ENCODE measurements at places on chromosomes 3 and 15.

GRCh38 chr15:56866803-56867202 lies 51.6 kb upstream of the TCF12 start:
- no peak for DNase-seq

DNA sequence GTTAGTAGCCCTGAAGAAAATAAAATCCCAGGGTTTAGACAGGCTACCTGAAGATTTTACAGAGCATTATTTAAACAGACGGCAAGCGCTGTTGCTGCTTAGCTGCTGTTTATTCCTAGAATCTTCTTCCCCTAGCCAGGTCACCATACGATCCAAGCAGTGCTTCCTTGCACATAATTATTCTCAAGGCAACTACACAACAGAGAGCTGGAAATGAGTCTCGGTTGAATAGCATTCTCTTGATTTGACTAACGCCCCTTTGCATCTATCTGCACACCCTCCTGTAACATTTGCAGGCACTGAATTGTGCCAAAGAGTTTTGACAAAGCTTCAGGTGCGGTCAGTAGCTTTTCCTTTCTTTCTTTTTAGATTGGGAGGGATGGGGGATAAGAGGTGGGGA lies 564.4 kb downstream of the TBL1XR1 start:
- no peak for DNase-seq

DNA sequence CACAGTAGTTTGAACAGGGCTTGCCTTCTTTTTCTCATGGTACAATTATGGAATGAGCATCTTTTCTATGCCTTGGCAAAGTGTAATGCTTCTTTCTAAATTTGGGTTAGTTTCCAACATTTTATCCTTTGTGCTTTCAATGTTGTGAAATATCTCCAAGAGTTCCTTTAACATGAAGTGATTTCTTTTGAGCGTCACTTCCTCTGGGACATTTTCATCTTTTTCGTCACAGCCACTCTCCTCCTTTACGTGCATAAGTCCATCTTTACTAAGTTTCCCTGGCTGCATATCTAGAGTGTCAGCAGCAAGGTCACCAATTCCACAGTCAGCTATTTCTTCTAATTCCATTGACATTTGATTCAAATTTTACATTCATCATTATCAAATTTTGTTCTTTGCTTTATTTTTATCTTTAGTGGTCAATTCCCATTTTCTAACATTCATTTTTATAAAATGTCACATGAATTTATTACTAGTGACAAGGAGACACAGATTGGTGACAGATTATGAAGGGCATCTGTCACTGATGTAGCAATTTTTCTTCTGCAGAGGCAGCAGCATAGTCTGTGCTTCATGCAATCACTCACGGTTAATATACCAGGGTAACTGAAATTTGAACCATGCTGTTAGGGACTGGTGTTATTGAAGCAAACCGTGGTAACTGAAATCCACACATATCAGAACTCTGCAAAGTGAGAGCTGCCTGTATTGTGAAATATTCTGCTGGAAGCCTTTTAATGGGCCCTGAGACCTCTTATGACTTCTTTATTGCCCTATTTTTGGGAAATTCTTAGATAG lies 126.5 kb upstream of the THBS1 start:
- DNase-seq = no peak

DNA sequence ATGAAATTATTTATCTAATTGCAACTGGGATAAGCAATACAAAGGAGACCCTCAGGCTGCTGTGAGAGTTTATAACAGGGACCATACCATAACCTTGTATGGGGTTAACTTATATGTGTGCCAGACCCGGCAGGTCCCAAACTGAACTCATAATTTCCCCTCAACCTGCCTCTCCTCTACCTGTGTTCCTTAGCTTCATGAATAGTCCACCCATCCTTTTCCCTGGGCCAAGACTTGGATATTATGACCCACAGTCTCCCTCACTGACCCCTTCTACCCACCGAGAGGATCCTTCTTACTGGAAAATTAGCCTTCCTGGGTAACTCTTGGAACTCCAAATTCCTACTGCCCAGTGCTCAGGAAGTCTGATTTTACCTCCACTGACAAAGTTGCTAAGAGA lies 3.4 kb upstream of the TSPAN3 start:
- DNase-seq = no peak

- no peak for DNase-seq
Observed at GRCh38 chr3:53775834-53776251, 70.4 kb downstream of the CHDH start.

DNA sequence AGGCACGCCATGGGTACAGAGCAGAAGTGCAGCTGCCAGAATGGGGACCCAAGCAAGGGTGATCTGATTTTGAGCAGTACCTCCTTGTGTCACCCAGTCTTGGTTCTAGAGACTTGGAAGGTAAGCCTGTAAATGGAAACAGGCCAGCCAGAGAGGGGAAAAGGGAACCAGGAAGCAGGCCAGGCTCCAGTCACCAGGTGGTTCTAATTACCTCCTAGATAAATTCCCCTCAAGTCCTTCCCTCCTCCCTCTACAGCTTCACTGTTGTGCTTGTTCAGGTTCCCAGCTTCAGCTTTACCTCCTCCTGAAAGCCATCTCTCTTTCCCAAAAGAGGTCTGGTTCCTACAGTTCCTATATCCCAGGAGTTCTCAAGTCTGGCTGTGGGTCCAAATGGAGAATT lies 58.8 kb upstream of the SLC7A14 start:
- DNase-seq = no peak

DNA sequence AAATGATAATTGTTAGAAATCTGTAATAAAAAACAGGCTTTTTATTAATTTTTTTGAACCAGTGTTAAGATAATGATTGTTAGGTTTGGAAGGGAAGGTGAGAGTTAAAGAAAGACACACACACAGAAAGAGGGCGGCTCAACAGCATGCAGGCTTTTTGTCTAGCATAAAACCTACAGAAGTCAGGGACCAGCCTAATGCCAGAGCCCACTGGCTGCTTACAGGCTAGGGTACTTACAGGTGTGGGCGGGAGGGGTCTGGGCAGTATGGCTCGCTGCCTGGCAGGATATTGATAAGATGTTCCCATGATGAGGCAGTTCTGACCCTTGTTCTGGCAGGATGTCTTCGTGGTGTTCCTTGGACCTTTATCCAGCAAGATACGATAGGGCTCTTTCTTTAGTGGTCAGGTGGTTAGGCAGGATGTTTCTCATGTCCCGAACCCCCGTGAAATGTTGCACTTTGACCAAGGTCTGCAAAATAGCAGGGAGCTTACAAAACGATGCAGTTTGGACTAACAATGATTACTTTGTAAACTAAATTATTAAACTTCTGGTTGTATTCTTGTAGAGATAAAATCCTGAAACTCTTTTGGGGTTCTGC lies 84.7 kb downstream of the DCUN1D1 start:
- no peak for DNase-seq

DNA sequence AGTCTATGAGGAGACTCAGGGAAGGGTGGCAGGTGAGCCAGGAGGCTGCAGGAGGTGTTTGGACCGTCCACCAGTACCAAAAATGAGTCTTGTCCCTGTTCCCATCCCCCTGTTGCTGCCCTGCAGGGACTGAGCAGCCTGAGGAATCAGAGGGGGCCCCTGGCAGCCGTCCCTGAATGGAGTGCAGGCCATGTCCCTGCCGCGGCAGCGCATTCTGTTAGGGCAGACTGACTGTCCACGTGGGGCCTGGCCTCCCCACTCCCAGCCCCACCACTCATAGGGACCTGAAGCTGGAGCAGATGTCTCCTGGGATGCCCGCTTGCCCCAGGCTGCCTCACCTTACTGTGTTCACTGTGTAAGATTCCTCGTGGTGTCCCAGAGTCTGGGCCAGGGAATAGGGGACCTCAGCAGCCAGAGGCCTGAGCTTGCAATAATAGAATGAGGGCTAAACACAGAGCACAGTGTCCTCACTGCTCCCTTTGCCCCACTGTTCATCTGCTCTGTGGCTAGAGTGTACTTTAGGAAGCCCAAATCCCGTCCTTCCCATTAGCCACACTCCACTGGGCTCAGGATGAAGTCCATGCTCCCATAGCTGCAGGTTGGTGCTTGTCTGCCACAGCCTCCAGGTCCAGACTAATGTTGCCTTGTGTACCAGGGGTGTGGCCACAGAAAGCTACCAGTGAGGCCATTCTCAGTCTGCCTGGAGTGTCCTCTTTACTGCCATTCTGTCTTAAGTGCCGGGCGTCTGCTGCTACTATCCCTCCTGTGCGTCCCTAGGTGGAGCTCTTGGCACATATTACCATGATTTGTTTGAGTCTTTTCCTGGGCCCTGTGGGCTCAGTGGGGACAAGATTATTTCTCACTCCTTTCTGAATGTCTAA lies 63.2 kb downstream of the HCN4 start:
- DNase-seq = peak; percentile 27

DNA sequence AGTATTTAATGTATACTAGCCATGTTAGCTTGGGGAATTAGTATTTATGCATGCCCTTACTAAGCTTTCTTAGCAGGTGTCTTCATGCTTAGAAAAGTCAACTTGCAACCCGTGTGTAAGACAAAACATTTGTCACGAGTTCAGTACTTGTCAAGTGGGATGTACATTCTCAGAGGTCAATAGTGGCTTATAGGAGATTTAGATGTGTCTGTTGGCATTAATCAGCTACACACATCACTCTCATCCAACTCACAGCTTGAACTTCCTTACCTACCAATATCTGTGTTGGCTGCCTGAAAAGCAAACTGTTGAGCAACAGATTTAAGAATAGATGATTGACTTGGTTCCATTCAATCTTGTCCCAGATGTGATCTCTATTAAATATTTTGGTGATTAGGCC lies 109.5 kb downstream of the ROBO2 start:
- DNase-seq = no peak

- no peak for DNase-seq
Observed at GRCh38 chr15:67394873-67395639, 125.9 kb upstream of the C15orf61 start.

DNA sequence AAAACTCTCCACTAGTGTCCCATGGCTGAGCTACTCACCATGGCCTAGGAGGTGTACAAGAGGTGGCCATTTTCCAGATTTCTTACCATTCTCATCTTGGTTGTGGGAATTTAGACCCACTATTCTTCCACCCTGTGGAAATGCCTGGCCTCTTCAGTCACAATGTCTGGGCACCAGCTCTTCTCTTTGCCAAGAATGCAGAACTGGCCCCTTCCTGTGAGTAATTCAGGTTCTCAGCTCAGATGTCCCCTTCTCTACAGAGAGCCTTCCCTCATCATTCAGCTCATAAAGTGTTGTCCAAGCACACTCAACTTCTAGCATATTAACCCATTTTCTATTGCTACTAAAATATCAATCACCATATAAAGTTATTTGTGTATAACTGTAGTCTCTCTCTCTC lies 575.5 kb upstream of the KCNMB2 start:
- DNase-seq = no peak

- DNase-seq = no peak
Observed at GRCh38 chr3:87780811-87781210, 278.0 kb downstream of the CGGBP1 start.

- DNase-seq = no peak
Observed at GRCh38 chr15:42672444-42672843, 64.5 kb downstream of the CDAN1 start.

- no peak for DNase-seq
Observed at GRCh38 chr3:133988631-133989161, 41.0 kb downstream of the SLCO2A1 start.

GRCh38 chr3:22886439-22887068 lies 316.6 kb upstream of the UBE2E2 start:
- no peak for DNase-seq

- DNase-seq = no peak
Observed at GRCh38 chr3:97658668-97659285, 105.8 kb upstream of the ARL6 start.

- DNase-seq = no peak
Observed at GRCh38 chr3:142888481-142889211, at the start of gene PCOLCE2. Gene PCOLCE2 (minus strand): TSS chr3:142889083. CDS start chr3:142888896, 187 bp downstream.

- DNase-seq = no peak
Observed at GRCh38 chr15:48619446-48619845, 26.1 kb downstream of the FBN1 start.

GRCh38 chr15:49372366-49372765 lies 50.7 kb upstream of the FGF7 start:
- DNase-seq = no peak

DNA sequence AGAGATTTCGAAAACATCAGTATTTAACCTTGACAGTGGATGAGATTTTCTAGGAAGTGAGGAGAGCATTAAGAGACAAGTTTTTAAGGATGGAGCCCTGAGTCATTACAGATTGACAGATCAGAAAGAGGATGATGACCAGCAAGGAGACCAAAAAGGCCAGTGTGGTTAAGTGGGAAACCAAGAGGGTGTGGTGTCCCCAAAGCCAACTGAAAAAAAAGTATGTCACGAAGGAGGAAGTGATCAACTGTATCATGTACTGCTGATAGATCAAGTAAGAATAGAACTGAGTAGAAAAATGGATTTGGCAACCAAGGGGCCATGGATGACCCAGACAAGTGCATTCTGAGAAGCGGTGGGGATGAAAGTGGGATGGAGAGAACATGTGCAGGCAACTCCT lies 491.8 kb downstream of the FHIT start:
- DNase-seq = no peak

- DNase-seq = no peak
Observed at GRCh38 chr15:40582726-40583246, 11.3 kb upstream of the KNL1 start.

GRCh38 chr15:35112346-35112745 lies 27.3 kb upstream of the NANOGP8 start:
- DNase-seq = no peak

GRCh38 chr15:80105193-80105592 lies 45.7 kb downstream of the ZFAND6 start:
- DNase-seq = no peak

- no peak for DNase-seq
Observed at GRCh38 chr3:140068494-140069017, 133.6 kb downstream of the CLSTN2 start.

DNA sequence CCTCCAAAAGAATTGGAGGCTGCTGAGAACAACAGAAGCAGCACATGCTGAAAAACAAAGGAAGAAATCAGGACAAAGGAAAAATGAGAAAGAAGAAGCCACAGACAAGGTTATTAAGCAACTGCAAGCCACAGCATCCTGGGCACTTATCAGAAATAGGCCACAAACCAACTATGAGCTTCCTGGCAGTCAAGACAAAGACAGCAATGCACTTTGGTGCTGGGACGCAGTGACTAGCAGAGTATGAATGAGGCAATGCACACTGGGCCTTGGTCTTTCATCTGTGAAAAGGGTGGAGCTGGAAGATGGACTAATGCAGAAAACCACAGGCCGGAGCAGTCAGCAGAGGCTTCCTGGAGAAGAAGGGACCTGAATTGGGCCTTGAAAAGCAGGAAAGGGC lies 56.0 kb upstream of the LINGO1 start:
- no peak for DNase-seq

- no peak for DNase-seq
Observed at GRCh38 chr3:120864541-120864940, 43.5 kb upstream of the STXBP5L start.

GRCh38 chr3:197269024-197269423 lies 29.4 kb downstream of the DLG1 start:
- DNase-seq = no peak

GRCh38 chr15:43105077-43105736 lies 631 bp downstream of the UBR1 start:
- DNase-seq = no peak

GRCh38 chr3:127690823-127691452 lies 18.2 kb downstream of the ABTB1 start:
- DNase-seq = no peak

GRCh38 chr3:108223928-108224327 lies 1.7 kb upstream of the IFT57 start:
- no peak for DNase-seq

GRCh38 chr15:58593870-58594269 lies 155.6 kb downstream of the ADAM10 start:
- DNase-seq = no peak

Data from anterior cingulate cortex (tissue), 58 donors.